ENCODE measurements at places on chromosomes 12 and 14. TPM values are rescaled to one million over a fixed set of nuclear protein-coding genes. Genes with fewer than 3 reads are reported as not detected.

The PRKAB1 gene
- 8.2 TPM for total RNA-seq

The KMT2D gene
- total RNA-seq = 25.8 TPM

The OR4E2 gene
- total RNA-seq = not detected

The PTPRQ gene
- not detected for total RNA-seq

The A2ML1 gene
- not detected for total RNA-seq

The SRRM4 gene
- total RNA-seq = not detected

The KRT85 gene
- not detected for total RNA-seq

The WIF1 gene
- total RNA-seq = not detected

The RPGRIP1 gene
- total RNA-seq = not detected

The IRAK3 gene
- 14.5 TPM for total RNA-seq

The TAS2R8 gene
- total RNA-seq = not detected

The PLCZ1 gene
- total RNA-seq = not detected

The ETFRF1 gene
- 27.3 TPM for total RNA-seq

The TXNDC16 gene
- 8.7 TPM for total RNA-seq

The ADAMTS20 gene
- total RNA-seq = not detected

The HCAR2 gene
- under 0.01 TPM for total RNA-seq

The RNASE1 gene
- total RNA-seq = not detected

The OR4K13 gene
- not detected for total RNA-seq

The PSMA6 gene
- 225 TPM for total RNA-seq

The RFLNA gene
- 1.1 TPM for total RNA-seq

The CCNK gene
- 25.5 TPM for total RNA-seq

The GALNT16 gene
- total RNA-seq = not detected

The PPP4R4 gene
- not detected for total RNA-seq

The NGB gene
- total RNA-seq = not detected
